ENCODE measurements at places on chromosomes 16 and 17. TPM values are rescaled to one million over a fixed set of nuclear protein-coding genes. Genes with fewer than 3 reads are reported as not detected.
A peak's percentile ranks its signal among the peaks of the same experiment; 100 is the strongest.

The SAMD14 gene
- 0.50 TPM for total RNA-seq

- H3K4me1 ChIP-seq: no peaks in the 10 kb centered on the region
- no peak for DNase-seq
- H3K27me3 ChIP-seq: no peaks in the 10 kb centered on the region
These were observed 8.1 kb downstream of the MKS1 start for GRCh38 chr17:58210922-58211321.

The CCL17 gene
- total RNA-seq: 1.2 TPM

GRCh38 chr16:82888591-82889001 is 261.8 kb downstream of the CDH13 start:
- H3K4me1 ChIP-seq: no peaks in the 10 kb centered on the region
- H3K27ac ChIP-seq: no peak overlapping the region
- no peaks in the 10 kb centered on the region for H3K27me3 ChIP-seq
- H3K4me3 ChIP-seq: no peak overlapping the region

GRCh38 chr17:42061646-42062487 is 11.5 kb upstream of the C17orf113 start:
- H3K4me3 ChIP-seq: no peak overlapping the region
- no peak overlapping the region for H3K27ac ChIP-seq
- H3K4me1 ChIP-seq: peaks cover 29% of the 10 kb centered on the region
- H3K36me3 ChIP-seq: no peaks in the 10 kb centered on the region
- no peaks in the 10 kb centered on the region for H3K27me3 ChIP-seq

The TXNDC17 gene
- 20.4 TPM for total RNA-seq

The TMEM88 gene
- 5.8 TPM for total RNA-seq

DNA sequence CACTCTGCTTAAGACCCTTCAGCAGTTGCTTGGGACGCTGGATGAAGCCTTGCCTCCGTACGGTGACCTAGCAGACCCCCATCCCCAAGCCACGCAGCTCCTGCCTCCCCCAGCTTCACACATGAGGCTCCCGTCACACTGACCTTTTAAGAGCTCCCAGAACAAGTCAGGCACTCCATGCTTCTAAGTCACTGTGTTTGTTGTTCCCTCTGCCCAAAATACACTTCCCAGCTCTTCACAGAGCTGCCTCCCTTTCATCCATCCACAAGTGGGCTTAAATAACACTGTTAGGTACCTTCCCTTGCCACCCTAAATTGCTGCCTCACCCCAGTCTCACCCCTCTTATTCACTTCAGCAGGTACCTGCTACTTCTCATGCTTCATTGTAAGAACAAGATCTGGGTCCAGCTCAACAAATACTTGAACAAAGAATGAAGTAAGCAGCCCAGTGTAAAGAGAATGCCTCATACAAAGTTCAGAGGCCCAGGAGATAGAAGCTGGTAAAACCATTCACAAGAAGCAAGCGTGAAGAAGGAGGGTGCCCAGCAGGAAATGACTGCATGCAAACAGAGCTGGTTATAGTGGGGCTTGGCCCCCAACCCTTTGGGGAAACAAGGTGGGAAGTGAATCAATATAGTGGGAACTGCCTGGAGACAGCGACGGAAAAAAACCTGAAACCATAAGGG is 5.8 kb downstream of the ZC3H7A start:
- H3K4me3 ChIP-seq: no peak overlapping the region
- H3K27me3 ChIP-seq: no peaks in the 10 kb centered on the region
- no peak overlapping the region for H3K27ac ChIP-seq
- DNase-seq: no peak
- H3K36me3 ChIP-seq: no peaks in the 10 kb centered on the region

GRCh38 chr17:74016461-74016860 is 187.0 kb upstream of the RPL38 start:
- no peak overlapping the region for H3K4me3 ChIP-seq
- no peak for DNase-seq
- no peak overlapping the region for H3K27ac ChIP-seq

The HSF4 gene
- total RNA-seq: 66.3 TPM

GRCh38 chr16:1287982-1288670 is 21.3 kb upstream of the UBE2I start:
- H3K4me3 ChIP-seq: no peak overlapping the region
- H3K4me1 ChIP-seq: peaks cover 10% of the 10 kb centered on the region
- no peaks in the 10 kb centered on the region for H3K36me3 ChIP-seq
- H3K27ac ChIP-seq: no peak overlapping the region
- peaks cover 5% of the 10 kb centered on the region for H3K27me3 ChIP-seq
- DNase-seq: no peak

GRCh38 chr16:30691907-30692306 is 7.1 kb upstream of the SRCAP start:
- H3K27ac ChIP-seq: no peak overlapping the region
- no peak overlapping the region for H3K4me3 ChIP-seq
- DNase-seq: no peak

DNA sequence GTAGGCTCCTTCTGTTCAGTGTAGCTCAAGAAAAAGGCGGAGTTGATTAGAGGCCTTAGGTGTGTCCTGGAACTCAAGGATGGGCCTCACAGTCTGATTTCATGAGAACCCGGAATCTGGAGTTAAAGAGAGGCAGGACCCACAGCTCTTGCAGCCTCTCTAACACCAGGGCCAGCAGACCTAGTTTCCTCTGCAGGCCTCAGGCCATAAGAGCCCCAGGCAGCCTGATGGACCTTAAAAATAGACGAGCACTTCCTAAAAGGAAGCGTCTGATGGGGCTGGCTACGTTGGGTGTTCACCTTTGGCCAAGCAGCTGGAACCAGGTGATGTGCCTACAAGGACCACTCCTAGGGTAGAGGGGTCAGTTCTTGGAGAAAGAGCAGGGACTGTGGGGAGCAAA is 7.6 kb downstream of the CACNG5 start:
- DNase-seq: no peak
- no peak overlapping the region for H3K27ac ChIP-seq
- no peak overlapping the region for H3K4me3 ChIP-seq
- no peaks in the 10 kb centered on the region for H3K4me1 ChIP-seq
- H3K36me3 ChIP-seq: no peaks in the 10 kb centered on the region

DNA sequence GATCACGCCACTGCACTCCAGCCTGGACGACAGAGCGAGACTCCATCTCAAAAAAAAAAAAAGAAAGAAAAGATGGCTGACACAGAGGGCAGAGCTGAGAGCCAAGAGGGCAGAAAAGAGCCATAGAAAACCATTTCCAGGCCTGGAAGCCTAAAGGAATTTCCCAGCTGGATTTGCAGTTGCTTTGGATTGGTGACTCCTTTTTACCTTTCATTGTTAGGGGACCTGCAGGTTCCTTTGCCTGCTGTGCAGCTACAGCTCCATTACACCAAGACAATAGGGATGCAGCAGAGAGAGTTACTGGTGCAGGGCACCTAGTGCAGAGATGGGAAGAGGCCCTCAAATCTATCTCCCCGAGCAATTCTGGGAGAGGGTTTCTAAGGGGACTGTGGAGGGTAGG is 18.4 kb downstream of the ZNF668 start:
- no peak overlapping the region for H3K27ac ChIP-seq
- no peaks in the 10 kb centered on the region for H3K36me3 ChIP-seq
- no peaks in the 10 kb centered on the region for H3K27me3 ChIP-seq
- H3K4me3 ChIP-seq: no peak overlapping the region

The UMOD gene
- not detected for total RNA-seq

The KRTAP9-2 gene
- total RNA-seq: not detected

GRCh38 chr16:29198231-29198630 is 208.3 kb downstream of the NPIPB11 start:
- no peak overlapping the region for H3K4me3 ChIP-seq
- no peaks in the 10 kb centered on the region for H3K36me3 ChIP-seq

The SPATA22 gene
- 1.5 TPM for total RNA-seq

DNA sequence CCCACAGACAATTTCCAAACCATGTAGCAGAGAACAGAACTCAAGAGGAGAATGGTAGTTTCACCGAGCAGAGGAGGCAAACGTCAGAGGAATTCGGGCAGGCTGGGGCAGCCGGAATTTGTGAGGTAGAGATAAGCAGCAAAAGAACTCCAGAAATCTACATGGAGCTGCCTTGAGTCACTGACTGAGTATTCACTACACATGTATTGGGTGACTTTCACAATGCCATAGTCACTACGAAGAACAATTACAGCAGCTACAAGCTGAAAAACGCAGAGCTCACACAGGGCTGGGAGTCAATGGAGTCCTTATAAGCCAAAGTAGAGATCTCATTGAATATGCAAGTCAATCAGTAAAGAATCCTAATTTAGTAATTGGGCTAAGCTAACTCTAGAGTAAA is 13.4 kb downstream of the CMC2 start:
- H3K27ac ChIP-seq: no peak overlapping the region
- no peaks in the 10 kb centered on the region for H3K27me3 ChIP-seq
- peaks cover 23% of the 10 kb centered on the region for H3K36me3 ChIP-seq
- no peak overlapping the region for H3K4me3 ChIP-seq
- peaks cover 10% of the 10 kb centered on the region for H3K4me1 ChIP-seq

DNA sequence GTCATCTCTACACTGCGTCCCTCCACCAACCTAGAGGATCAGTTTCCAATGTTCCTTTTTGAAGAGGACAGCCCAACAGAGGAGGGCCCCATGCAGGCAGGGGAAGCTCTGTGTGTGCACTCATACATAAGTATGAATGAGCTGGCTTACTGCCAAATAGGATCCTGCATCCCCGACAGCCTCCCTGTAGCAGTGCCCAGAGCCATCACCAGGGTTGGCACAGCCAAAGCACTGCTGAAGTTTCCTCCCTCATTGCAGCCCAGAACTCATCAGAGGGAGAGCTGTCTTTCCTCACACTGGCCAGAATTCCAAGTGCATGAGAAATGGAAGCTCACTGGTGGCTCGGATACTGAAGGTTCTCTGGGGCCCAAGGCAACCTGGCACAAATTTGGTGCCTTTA is 114.4 kb downstream of the ASIC2 start:
- no peak overlapping the region for H3K4me3 ChIP-seq
- H3K36me3 ChIP-seq: no peaks in the 10 kb centered on the region
- peaks cover 2% of the 10 kb centered on the region for H3K27me3 ChIP-seq
- no peak overlapping the region for H3K27ac ChIP-seq
- DNase-seq: no peak

The PYCARD gene
- total RNA-seq: 37.4 TPM

- H3K27me3 ChIP-seq: no peaks in the 10 kb centered on the region
- peak; percentile 82 for DNase-seq
- peak overlapping the region; percentile 36 for H3K4me3 ChIP-seq
These were observed 324.7 kb downstream of the SEC14L1 start for GRCh38 chr17:77465358-77466041.

DNA sequence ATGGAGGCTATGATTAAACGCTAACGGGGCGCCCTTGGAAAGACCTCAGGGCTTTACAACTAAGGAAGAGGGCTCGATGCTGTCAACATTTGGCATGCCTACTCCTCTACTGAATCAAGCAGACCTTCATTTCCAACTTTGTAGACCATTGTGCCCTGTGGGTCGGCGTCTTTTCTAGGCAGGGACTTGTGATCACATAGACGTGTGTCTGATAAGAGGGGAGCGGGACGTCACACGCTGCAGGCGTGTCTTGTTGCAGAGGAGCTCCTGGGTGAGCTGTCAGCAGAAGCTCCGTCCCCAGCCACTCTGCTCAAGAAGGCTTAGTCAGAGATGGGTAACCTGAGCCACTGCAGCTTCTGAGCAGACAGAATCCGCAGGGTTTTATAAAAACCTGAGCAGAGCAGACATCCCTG is 2.8 kb downstream of the MAPK8IP3 start:
- no peak overlapping the region for H3K27ac ChIP-seq
- peak; percentile 11 for DNase-seq
- peaks cover 8% of the 10 kb centered on the region for H3K36me3 ChIP-seq

The GSDMA gene
- 1.1 TPM for total RNA-seq

The DPEP3 gene
- total RNA-seq: 1.3 TPM

- peaks cover 2% of the 10 kb centered on the region for H3K36me3 ChIP-seq
- H3K4me1 ChIP-seq: no peaks in the 10 kb centered on the region
These were observed 70.4 kb upstream of the CACNG5 start for GRCh38 chr17:66764506-66764905.

DNA sequence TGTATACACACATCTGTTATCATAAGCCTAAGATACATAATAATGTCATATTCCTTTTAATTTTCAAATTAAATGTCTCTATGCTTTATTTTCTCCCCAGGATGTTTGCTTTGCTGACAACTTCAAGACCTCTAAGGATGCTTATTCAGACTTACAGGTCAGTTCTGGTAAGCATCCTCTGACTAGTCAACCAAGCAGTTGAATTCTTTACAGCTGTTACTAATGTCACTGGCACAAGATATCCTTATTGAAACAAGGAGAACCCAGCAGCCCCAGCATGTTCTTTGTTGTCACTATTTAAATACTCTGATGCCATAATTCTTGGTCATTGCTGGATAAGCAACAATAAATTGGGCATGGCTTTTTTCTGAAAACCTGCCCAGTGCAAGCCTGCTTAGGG is 232.3 kb upstream of the PMFBP1 start:
- H3K27me3 ChIP-seq: no peaks in the 10 kb centered on the region
- H3K4me1 ChIP-seq: no peaks in the 10 kb centered on the region
- no peaks in the 10 kb centered on the region for H3K36me3 ChIP-seq
- no peak overlapping the region for H3K4me3 ChIP-seq
- H3K27ac ChIP-seq: no peak overlapping the region
- no peak for DNase-seq

GRCh38 chr17:67232441-67232840 is 12.6 kb downstream of the HELZ start:
- DNase-seq: no peak
- no peak overlapping the region for H3K4me3 ChIP-seq
- H3K36me3 ChIP-seq: peaks cover 8% of the 10 kb centered on the region
- peaks cover 8% of the 10 kb centered on the region for H3K4me1 ChIP-seq

The ZNF778 gene
- 13.6 TPM for total RNA-seq

The NUDT16L1 gene
- 62.6 TPM for total RNA-seq

The KRTAP4-3 gene
- total RNA-seq: not detected

DNA sequence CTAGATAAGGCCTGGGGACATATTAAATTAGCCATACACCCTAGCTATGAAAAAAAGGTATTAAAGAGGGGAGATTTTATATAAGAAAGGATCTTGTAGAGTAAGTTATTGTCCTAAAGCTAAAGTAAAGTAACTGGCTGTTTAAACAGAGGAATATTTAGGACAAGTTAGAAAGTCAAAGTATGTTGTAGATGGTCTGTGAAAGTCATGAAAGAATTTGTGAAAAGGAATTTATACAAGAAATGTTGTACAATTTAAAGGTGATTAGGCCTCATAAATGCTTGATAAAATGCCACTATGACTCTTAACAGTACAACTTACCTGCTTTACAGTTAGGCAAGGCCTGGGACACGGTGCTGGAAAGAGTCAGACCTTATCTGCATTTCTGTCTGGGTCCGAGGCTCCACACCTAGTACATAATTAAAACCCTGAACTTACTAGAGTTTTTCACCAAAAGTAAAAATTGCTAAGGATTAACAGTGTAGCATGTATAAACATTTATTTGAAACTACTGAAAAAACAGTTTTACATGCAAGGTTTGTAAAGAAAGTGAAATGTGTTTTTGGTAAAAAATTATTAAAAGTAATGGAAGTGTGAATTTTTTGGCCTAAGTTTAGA is 445.3 kb upstream of the TOM1L1 start:
- H3K27ac ChIP-seq: no peak overlapping the region
- no peaks in the 10 kb centered on the region for H3K36me3 ChIP-seq
- DNase-seq: no peak
- H3K4me3 ChIP-seq: no peak overlapping the region
- no peaks in the 10 kb centered on the region for H3K27me3 ChIP-seq
